GM06990 (cell line): ENCODE measurements at places on chromosomes 13 and 19.
A peak's percentile ranks its signal among the peaks of the same experiment; 100 is the strongest.

DNA sequence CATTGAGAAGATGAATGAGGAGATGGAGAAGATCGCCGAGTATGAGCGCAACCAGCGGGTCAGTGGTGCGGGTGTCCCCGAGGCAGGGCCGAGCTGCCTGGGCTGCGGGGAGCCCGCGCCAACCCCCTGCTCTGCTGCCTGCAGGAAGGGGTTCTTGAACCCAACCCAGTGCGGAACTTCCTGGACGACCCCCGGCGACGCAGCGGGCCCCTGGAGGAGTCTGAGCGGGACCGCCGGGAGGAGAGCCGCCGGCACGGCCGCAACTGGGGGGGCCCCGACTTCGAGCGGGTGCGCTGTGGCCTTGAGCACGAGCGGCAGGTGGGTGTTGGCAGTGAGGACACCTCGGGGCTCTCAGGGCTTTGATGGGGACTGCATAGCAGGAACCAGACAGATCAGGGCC lies 8.3 kb downstream of the CCDC9 start:
- DNase-seq = no peak

DNA sequence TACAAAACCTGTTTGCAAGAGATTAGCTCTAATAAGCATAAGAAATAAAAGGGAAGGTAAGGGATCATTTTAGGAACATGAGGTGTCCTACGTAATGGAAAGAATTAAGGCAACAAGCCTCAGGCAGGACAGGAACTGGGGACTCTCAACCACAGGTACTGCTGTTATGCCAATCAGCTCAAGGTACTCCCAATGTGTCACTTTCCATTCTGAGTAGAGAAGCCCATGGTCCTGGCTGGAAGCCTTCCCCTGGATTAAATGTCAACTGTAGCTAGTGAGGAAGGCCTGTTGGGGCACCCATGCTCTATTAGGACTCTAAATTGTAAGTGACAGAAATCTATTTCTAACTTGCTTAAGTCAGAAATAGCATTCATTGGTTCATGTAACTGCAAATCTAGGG lies 134.6 kb downstream of the DPF1 start:
- no peak for DNase-seq

DNA sequence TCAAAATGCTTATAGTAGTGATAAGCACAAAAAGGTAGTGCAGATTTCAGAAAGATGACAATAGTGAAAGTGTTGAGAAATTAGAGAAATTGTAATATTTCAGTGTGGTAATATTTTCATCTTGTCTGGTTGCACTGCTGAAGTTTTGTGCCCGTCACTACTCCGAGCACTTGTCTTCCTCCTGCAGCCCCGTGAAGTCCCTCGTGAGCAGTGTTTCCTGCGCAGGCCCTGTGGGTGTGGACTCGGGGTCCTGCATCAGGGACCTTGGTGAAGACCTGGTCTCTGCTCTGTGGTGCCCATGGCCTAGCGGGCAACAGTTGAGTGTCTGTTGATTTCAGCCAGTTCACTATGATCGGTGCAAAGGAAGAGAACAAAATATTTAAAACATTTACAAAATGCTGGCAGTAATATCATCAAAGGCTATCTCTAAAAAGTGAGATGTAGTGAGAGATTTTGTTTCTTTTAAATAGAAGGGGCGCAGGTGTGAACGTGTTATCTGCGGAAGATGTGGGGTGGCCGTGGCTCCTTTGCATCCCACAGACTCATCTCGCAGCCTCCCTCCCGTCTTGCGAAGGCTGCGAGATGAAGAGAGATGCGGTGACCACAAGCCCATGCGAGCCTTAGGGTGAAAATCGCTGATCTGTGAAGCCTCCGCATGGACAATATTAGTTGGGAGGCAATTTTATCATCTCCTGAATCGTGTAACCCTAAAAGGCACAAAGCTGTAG lies 27.7 kb upstream of the DCUN1D2 start:
- no peak for DNase-seq

DNA sequence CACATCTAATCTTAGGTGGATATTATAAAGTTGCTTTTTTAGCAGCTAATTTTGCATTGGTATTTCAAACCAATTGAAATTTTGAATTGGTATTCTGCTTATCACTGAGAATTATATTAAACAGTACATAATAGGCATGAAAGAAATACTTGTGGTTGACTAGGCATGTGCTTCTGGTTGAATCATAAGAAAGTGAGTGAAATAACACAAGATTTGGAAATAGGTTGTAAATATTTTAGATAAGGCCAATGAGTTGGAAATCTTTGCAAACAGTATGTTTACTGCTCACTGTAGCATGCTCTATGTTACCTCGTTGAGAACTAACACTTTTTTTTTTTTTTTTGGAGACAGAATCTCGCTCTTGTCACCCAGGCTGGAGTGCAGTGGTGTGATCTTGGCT lies 66.8 kb upstream of the RFC3 start:
- DNase-seq = no peak

DNA sequence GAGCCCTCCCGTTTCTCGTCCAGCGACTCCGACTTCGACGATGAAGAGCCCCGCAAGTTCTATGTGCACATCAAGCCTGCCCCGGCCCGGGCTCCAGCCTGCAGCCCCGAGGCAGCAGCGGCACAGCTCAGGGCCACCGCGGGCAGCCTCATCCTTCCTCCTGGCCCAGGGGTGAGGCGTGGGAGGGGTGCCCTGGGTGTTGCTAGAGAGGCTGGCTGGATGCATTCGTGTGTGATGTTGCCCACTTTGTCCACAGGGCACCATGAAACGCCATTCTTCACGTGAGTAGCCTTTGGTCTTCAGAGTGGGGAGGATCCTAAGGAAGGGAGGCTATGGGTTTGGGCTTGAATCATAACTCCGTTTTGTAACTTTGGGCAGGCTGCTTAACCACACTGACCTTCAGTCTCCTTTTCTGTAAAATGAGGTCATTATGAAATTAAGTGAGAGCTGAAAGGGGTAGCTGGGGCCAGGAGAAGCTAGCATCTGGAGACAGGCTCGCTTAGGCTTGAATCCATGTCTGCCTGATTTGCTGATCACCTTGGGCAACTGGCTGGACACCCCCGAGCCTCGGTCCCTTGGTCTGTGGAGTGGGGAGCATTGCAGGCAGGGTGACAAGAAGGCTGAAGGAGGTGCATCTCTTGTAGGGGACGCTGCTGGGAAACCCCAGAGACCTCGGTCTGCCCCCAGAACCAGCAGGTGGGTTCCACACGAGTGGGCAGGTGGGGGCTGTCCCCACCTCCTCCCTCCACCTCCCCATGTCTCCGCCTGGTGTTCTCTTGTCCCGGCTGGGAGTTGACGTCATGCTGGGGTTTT lies 18.7 kb upstream of the B3GNT3 start:
- peak; percentile 91 for DNase-seq
